Kidney tubule cell (primary cell): ENCODE measurements at places on chromosomes 1 and 21.

DNA sequence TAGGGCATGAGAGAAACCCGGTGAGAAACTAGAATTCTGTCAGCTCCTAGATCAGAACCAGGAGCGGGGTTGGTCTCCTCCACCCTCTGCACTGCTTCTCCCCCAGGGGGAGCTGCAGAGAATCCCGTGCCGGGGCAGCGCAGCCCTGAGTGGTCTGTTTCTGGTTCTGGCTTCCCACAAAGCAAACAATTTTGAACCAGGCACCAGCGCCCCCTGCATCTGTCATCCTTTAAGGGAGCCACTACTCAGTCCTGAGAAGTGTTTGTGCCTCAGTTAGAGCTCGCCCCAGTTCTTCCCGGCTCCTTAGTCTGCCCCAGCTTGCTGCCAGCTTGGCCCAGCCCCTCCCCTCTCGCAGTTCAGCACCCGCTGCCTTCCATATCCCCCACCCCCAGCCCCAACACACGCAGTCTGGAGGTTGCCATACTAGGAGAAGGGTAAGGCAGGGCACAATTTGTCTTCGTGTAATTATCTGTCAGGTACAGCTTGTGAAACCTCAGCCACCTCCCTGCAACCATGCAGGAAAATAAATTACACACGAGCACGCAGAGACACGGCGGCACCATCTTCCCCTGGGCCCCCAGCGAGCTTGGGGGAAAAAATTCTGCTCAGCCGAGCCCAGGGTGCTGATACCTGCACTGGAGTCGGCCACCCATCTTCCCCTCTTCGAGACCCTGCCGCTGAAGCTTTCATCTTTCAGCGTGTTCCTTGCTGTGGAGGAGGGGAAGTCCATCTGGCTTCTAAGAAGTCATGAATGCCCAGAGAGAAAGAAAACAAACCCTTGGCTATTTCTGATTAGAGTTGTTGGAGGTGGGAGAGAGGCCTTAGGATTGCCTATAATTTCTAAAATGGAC is 62.6 kb upstream of the CD1D start:
- peak; percentile 40 for DNase-seq

GRCh38 chr1:33864460-33865389 is 846 bp downstream of the HMGB4 start:
- peak; percentile 8 for DNase-seq

- peak; percentile 94 for DNase-seq
Observed at GRCh38 chr1:189619682-189620332, 857.9 kb downstream of the BRINP3 start.

DNA sequence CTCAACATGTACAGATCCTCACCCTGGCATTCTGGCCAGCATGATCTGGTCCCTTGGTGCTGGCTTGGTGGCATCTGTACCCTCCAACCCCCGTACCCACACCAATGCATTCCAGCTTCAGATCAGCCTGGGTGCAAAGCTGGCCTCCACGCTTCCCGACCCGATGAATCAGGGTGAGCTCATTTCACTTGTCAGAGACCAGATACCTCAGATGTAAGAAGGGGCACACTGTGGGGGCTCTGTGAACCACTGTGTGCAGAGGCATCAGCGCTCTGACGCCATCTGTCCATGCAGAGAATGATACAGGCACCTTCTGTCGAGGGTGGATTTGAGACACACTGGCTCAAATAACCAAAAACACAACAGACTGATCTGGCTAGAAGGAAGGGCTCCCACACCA is 76.6 kb downstream of the DMRTB1 start:
- peak; percentile 61 for DNase-seq

GRCh38 chr1:216902669-216903381 is 179.6 kb upstream of the ESRRG start:
- DNase-seq: peak; percentile 70

DNA sequence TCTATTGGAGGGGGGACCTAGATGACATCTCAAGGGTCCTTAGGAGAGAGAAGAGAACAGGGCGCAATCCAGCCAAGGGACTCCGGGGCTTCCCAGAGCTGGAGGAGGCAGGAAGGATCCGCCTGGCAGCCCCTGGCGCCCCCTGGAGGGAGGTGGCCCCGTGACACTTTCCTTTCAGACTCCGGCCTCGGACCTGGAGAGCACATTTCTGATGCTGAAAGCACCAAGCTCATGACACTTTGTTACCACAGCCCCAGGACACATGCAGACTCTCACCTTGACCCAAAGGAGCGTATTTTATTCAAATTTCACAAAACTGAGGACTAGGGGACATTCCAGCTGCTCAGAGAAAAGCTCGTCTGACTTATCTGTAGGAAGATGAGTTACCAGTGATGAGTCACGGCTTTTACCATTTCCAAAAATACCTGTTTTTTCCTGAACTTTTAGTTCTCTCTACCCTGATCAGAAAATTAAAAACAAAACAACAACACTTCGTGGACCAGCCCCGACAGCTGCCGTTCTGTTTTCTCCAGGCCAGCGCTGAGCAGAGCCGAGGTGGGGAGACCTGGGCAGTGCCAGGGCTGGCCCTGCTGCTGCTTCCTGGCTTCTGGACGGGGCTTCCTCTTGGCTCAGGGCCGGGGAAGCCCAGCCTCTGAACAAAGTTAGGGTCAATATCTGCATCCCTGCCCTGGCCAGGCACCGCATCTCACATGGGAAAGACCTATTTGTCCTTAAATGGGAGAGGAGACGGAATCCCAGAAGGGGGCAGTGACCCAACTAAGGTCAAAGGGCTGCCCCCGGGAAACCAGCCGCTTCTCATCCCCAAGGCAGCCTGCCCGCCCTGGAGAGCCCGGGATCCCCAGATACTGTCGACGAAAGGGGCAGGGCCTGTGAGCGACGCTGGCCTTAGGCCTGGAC is 21.6 kb upstream of the POFUT2 start:
- DNase-seq: peak; percentile 66

DNA sequence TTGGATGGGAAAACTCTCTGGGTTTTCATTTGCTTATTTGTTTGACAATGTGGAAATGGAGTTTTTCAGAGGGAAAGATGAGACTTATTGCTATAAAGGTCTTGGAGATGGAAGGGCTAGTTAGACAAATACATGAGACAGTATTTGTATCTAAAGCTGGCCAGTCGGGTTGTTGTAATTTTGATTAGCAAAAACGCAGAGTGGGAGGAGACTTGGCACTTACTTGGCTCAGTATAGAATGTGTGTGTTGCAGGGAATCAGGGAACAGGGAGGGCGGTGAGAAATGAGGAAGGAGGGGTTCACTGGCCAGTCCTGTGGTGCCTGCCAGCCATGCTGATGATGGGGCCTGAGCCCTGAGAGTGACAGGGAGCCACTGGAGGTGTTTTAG is 6.0 kb upstream of the FOXE3 start:
- DNase-seq: no peak

- no peak for DNase-seq
Observed at GRCh38 chr1:205443585-205444299, 12.1 kb downstream of the BLACAT1 start.

- peak; percentile 98 for DNase-seq
Observed at GRCh38 chr1:238063454-238063853, 172.7 kb upstream of the ZP4 start.

DNA sequence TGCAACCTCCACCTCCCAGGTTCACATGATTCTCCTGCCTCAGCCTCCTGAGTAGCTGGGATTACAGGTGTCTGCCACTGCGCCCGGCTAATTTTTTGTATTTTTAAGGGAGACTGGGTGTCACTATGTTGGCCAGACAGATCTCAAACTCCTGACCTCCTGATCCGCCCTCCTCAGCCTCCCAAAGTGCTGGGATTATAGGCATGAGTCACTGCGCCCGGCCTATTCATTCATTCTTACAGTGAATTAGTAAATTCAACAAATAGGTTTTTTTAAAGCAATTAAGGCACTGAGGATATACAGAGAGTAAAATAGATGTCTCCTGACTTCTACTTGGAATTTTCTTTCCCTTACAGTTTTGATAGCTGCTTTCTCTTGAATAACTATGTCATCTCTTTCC is 43.5 kb downstream of the CDC42 start:
- no peak for DNase-seq

DNA sequence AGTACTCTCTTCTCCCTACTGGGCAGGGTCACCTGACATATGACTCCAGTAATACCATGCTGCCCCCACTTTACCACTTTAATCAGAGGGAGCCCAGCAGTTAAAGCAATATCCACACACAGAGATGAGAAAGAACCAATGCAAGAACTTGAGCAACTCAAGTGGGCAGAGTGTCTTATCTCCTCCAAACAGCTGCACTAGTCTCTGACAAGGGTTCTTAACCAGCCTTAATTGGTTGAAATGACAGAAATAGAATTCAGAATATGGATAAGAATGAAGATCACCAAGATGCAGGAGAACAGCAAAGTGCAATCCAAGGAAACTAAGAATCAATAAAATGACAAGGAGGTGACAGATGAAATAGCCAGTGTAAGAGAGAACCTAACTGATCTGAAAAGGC is 91.0 kb downstream of the KCNT2 start:
- no peak for DNase-seq

GRCh38 chr1:12486401-12487005 is 131.5 kb downstream of the DHRS3 start:
- peak; percentile 84 for DNase-seq

GRCh38 chr21:39189857-39190604 is 6.8 kb upstream of the PSMG1 start:
- no peak for DNase-seq

DNA sequence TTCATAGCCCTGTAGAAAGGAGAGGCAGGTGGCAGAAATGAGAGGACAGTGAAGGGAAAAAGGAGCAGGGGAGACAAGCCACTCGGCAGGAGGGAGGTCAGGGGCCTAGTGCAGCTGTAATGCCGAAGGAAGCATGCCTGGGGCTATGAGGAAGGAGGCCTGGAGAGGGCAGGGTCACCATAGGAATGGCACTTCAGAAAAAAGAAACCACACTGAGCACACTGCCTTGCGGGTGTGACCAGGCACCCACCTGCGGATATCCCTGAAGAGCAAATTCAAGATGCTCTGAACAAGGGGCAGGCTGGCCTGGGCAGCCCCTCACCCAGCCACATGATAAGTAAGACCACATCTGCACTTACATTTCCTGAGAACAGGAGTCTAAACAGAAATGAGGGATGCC is 104.7 kb downstream of the JAK1 start:
- peak; percentile 47 for DNase-seq

- no peak for DNase-seq
Observed at GRCh38 chr1:156691191-156691590, 14.0 kb upstream of the NES start.

GRCh38 chr21:34970167-34970500 is 79.0 kb downstream of the RUNX1 start:
- no peak for DNase-seq

DNA sequence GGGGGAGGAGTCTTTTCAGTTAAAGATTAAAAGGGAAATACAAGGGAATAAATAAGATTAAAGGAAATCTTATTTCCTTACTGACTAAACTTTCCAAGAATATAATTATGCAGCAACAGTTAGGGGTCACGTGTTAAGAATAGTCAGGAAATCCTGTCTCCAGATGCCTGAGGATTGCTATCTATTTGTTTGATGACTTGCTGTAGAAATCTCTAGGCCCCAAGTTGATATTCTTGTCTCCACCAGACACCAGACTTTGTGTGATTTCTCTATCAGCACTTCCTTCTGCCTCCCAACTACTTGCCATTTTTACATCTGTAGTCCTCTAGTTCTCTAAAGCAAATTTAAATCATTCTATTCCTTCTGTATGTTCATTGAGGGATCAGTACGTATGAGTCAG is 77.5 kb downstream of the RPAP2 start:
- no peak for DNase-seq

DNA sequence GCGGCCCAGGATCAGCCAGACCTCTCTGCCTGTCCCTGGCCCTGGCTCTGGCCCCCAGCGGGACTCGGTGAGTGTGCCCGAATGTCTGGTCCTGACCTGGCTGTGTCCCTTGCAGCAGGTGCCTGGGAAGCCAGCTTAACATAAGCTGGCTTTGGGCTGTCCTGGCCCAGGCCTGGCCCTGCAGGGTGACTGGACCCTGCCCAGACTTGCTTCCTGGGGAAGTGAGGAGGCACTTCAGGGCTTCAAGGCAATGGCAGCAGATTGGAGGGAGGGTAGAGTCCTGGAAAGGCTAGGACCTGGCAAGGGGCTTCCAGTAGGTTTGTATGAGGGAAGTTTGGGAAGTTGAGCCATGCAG is 16.4 kb downstream of the RPS6KA1 start:
- no peak for DNase-seq

- no peak for DNase-seq
Observed at GRCh38 chr1:179812501-179813292, 64.9 kb downstream of the TOR1AIP2 start.

DNA sequence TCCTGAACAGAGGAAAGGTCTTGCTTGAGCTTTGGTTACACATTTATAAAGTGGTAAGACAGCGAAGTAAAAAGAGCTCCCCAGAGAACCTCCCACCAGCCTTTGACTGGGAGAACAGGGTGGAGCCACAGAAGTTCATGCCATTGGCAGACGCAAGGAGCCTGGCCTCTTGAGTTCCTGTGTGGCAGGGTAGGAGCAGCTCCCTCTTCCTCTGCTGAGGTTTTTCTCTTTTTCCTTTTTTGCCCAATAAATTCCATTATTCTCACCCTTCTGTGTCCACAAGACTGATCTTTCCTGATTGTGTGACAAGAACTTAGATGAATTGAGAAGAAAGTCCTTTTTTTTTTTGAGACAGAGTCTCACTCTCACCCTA is 4.3 kb downstream of the THEM4 start:
- DNase-seq: peak; percentile 60

DNA sequence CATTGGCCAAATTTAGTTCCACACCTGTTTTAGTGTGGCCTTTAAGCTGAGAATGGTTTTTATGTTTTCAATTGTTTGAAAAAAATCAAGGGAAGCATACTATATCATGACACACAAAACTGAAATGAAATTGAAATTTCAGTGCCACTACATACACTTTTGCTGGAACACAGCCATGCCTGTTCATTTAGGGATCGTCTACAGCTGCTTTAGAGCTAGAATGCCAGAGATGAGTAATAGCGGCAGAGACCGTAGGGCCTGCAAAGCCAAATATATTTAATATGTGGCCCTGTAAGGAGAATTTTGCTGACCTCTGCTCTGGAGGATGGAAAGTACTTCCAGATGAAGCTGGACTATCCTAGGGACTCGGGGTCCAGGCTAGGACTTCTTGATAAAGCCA is 62.5 kb upstream of the LYST start:
- no peak for DNase-seq

- peak; percentile 39 for DNase-seq
Observed at GRCh38 chr1:209585672-209586071, 2.2 kb downstream of the CAMK1G start.

GRCh38 chr1:202571719-202572339 is 138.4 kb downstream of the SYT2 start:
- peak; percentile 25 for DNase-seq
